ENCODE measurements at places on chromosomes 4 and X.

DNA sequence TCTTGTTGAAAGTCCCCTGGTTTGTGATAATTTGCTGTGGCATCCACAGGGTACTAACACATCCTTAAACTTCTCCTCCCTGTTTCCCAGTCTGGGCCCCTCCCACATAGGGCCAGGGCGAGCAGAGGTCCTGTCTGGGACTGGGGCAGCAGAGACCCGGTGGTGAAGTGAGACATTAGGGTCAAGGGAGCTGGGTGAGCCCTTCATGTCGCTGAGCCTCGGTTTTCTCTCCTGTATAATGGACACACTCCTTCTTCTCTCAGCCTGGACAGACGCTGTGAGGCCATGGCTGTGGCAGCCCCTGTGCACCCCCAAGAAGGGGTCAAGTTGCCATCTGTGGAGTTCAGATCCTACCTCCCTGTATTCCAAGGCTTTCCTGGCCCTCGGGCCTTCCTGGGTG is 33.0 kb upstream of the HMX1 start:
- no peak for DNase-seq

DNA sequence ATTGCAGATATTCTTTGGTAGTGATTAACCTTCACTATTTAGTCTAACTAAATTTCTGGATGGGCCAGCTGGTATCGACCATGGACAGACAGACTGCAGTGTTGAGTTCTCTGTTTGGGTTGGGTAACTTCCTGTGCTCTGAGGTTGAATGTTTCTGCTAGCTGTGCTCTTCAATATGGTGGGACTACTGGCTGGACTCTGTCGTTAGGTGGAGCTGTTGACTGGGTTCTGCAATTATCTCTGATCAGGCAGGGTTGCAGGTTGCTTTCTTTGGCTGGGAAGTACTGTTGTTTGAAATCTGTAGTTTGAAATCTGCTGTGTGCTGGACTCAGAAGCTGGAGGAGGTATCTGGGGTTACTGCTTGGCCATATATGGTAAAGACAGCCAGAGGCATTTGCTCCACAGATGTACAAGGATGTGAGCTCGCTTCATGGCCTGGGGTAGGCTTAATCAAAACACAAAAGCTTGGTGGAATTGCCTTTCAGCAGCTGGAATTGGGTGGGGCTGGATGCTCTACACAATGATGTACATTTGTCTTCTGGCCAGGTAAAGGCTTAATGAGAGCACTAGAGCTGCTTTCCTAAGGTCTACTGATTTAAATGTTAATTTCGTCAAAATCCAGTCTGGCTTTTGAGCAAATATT is 1472.0 kb downstream of the FAM133A start:
- DNase-seq, result no peak

DNA sequence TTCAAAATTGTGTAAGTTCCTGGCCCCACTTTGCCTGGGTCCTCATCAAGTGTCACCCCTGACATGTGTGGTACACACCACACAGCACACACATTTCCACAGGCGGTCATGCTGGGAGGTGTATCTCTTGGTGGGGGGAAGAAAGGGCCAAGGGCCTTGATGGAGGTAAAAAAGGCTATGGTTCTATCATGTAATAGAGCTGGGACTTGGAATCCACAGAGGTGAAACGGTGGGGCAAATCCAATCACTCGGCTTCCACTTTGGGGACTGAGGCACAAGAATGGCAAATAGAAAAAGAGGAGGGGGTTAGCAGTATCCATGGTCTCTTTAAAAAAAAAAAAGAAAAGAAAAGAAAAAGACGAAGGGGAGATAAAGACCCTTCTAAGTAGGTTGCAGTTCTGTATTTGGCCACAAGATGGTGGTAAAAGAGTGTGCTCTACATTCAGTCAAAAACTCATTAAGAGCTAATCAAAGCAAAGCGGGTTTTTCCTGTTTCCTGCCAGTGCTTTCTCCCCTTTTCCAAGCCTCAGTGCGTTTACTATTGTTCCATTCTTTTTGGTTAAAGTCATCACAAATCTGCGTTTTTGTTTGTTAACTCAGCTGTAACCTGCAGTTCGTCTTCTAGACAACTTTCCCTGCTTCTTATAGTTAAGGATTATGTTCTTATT is 37.0 kb upstream of the ATP6AP2 start:
- DNase-seq, result peak; percentile 67

GRCh38 chrX:153468008-153468580 is 2.3 kb downstream of the HAUS7 start:
- DNase-seq, result no peak

DNA sequence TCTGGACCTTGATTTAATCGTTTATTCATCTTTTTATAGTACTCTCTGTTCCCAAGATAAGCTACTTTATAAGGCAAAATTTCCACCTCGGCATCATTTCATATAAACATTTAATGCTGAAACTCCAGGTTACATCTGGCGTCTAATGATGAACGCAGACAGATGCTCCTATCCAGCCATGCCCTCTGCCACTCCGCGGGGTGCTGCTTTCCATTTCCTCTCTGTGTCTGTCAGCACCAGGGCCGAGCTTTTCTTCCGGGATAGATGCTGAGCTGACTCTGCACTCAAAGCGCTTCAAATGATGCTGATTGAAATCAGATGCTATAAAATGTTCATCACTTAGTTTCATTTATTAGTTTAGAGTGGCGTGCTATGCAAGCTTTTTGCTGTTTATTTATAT is 80.5 kb upstream of the HELT start:
- no peak for DNase-seq

- DNase-seq, result no peak
Observed at GRCh38 chr4:31366041-31366440, 645.9 kb downstream of the PCDH7 start.

- DNase-seq, result no peak
Observed at GRCh38 chrX:126065901-126066660, 100.0 kb downstream of the DCAF12L2 start.

DNA sequence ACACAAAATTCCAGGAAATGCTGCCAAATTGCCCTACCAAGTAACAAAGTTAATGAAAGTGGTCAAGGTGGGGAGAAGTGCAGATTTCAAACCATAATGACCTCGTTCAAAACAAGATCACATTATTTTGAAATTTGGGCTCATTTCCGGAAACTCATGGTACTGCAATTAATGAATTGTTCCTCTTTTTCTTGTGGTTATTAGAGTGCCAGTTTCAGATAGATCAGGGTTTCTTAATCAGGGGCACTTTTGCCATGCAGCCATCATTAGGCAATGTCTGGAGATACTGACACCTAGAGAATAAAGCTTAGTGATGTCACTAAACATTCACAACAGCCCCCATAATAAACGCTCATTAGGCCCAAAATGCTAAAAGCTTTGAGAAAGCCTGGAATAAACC is 381.5 kb upstream of the GALNT7 start:
- DNase-seq, result no peak

DNA sequence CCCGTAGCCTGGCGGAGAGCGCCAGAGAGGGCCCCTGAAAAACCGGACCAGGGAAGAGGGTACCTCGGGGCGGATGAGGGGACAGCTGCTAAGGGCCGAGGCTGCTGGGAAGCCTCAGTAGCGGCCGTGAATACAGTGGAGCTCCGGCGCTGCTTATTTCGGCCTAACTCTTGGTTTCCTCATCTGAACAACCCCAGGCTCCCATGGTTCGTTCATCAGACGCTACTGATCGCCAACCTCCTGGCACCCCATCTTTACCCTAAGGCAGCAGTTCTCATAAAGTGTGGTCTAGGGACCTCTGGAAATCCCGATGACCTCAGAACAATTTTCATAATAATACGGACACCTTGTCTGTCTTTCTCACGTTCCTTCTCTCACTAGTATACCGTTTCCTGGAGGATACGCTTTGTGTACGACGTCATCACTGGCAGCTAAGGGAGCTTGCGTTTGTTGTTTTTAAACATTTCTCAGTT is 645 bp upstream of the RAB28 start:
- no peak for DNase-seq

DNA sequence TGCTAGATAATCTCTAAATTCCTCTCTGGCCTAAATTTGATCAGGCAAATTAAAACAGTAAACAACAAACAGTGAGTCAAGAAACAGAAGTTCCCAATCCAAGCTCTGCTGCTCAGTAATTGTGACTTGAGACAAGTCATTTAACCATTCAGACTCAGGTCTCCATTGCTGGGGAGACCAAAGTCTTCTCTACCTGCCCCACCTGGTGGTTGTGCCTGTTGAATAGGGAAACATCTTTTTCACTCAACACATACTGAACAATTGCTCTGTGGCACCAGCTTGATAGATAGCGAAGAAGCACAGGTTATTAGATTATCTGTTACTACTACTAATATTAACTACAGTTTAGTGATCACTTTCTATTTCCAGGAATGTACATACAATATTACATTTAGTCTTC is 112.1 kb upstream of the EOLA2 start:
- no peak for DNase-seq

DNA sequence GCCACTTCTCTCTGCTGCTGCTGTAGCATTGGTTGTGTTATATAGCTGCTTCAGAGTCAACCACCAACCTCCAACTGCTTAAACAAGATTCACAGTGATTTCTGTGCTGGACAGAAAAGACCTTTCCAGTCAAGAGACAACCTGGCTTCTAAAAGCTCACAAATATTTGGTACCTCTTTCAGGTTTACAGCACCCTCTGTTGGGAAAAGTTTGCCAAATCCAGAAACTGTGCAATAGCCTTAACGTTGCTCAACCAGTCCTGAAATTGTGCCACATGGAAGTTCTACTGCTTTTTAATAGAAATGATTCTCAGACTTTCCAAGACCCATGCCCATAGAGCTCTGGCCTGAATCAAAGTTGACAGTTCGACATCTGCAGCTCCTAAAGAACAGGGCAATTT is 842.1 kb upstream of the HTR2C start:
- DNase-seq, result peak; percentile 2

- no peak for DNase-seq
Observed at GRCh38 chr4:4752576-4753401, 106.7 kb upstream of the MSX1 start.

- DNase-seq, result no peak
Observed at GRCh38 chr4:114137984-114138383, 158.5 kb upstream of the ARSJ start.

DNA sequence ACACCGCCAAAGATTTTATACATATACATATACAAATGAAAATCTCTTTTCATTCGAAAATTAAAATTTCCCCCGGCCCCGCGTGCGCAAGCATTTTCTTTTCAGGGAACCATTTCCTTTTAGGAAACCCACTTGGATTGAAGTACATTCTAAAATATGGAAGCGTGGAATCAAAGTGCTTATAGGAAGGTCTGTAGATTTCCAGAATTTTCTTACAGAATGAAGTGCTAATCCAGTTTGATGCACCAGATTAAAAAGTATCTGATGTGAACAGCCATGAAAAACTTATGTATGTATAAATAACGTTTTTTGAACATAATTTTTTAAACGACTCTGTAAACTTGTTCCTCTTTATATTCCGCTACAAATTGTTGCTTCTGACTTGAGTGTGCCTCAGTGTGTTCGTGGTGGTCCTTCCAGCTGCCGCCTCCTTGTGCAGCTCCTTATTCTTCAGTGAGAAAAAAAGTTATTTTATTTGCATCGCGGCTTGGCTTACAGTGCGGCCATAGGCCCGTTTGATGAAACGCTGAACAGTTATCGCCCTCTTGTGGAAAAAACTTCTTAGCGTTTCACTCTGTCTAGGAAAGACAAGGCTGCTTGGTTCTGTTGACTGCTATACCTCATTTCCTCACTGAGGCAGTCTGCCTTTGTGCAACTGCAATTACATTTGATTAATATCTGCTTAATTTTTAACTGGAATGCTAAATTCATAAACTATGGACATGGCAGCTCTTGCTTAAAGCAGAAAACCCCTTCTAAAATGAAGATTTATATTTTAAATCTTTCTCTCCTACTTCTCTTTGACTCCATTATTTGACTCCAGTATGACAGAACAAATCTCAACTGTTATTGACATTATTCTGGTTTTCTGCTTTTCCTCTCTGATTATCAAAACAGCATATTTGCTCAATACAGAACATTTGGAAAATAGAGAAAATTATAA is 4.7 kb upstream of the NKX6-1 start:
- peak; percentile 19 for DNase-seq

DNA sequence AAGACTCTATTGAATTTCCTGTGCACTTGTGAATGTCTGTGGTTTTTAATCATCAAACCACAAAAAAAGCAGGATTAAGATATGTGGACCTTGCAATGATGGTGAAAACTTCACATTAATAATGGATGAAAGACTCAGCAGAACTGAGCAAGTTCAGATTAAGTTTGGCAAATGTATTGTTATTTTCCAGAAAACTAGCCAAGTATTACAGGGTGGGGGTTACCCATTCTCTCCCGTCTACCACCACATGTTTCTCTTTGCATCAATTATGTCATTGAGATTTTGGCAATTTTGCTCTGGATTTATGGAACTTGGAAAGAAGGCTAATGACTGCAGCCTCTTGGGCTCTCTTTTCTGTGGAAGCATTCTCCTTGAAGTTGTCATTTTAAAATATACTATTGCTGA is 577.1 kb downstream of the ANKRD50 start:
- no peak for DNase-seq

- no peak for DNase-seq
Observed at GRCh38 chrX:10233173-10233572, 76.4 kb downstream of the CLCN4 start.

DNA sequence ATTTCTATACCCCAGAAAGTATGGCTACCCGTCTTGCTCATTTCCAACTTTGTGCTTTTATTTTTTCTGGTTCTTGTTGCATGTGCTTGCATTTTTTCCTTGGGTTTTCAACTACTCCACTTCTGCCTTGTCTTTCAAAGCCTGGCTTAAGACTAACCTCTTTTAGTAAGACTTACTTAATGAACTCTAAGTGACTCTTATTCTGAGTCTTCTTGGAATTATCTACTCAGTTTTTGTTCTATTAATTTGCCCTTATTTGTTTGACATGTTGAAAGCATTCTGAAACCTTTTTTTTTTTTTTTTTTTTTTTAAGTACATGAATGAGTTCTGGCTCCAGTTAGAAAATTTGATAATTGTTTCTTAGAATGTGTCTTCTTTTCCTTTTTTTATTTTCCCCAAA is 74.8 kb downstream of the SLIT2 start:
- DNase-seq, result no peak

- DNase-seq, result no peak
Observed at GRCh38 chr4:58767598-58767997, 1657.4 kb upstream of the IGFBP7 start.

DNA sequence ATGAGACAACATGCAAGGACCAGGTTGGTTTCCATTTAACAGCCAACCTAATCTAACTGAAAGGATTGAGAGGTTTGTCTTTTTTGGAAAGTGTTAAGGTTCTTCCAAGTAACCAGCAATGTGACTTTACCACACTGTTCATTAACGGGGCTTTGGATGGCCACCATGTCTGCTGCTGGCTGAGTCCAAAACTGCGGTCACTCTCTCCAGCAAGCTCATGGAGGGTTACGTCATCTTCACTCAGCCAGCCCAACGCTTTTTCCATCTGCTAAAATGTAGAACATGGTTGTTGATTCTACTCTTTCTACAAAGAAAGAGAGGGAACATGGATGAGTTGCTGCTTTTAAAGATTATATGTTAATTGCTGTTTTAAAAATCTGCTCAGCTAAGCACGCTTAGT is 11.0 kb downstream of the PKD2 start:
- no peak for DNase-seq

- DNase-seq, result no peak
Observed at GRCh38 chrX:53332204-53332603, 50.8 kb upstream of the IQSEC2 start.

Data from pulmonary artery endothelial cell (primary cell).